Cortex of kidney (tissue), 1 donor: ENCODE measurements at places on chromosomes 5 and 9.

DNA sequence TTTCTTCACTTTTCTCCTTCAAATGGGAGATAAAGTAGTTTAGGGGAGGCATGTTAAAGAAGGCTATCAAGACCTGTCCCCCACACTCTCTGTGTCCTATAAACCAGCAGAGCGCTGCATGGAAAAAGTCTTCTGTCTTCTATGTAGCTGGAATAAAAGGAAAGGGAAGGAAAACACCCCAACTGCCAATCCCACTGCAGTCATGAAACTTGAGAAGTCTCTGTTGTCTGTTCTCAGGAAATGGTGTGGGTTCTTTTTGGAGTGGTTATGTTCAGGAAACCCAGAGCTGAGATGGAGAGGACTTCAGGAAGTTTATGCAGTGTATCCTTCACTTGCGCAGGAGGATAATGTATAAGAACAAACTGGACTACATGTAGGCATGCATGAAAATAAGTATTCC lies 274.3 kb downstream of the GAS1 start:
- no peak for DNase-seq

DNA sequence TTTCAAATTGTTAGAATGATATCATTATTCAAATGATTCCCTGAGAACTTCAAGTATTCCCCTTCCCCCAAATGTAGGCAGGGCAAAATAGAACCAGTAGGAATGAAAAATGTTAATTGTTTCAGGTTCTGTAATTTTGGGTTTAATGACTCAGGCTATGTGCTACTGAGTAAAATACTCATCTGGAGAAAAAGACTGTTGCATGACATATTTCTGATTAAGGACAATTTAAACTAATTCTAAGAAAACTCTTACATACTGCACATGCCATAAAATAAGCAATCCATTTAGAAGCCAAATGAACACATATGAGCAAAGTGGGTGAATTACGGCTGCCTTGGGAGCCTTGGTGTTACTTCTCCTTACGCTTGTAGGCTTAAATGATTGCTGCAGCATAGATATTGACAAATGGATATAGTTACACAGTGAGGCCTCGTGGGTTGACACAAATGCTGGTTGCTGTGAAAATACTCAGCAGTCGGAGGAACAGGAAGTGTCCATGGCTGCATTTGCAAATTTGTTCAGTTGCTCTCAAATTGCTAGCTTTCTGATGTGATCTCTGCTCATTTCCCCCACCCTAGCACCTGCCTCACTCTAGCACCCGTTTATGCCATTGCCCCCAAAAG lies 174.9 kb upstream of the DMAC1 start:
- DNase-seq, result no peak

DNA sequence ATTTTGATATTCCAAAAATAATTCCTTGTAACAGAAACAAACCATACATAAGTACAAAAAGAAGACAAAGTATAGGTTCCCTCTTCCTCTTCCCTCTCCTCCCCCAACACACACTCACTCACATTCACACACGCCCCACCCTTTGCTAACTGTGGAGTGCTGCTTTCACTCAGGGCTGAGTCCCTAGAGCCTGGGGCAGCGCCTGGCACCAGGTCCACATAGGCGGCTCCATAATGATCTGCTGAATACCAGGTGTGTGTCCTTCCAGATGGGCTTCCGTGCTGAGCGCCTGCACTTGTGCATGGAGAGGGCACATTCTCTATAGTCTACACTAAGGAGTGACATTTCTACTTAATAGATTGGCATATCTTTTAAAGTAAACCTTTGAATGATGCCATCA lies 3.7 kb downstream of the SEMA4D start:
- DNase-seq, result no peak

GRCh38 chr5:65791712-65792673 lies 70.0 kb downstream of the NLN start:
- no peak for DNase-seq

DNA sequence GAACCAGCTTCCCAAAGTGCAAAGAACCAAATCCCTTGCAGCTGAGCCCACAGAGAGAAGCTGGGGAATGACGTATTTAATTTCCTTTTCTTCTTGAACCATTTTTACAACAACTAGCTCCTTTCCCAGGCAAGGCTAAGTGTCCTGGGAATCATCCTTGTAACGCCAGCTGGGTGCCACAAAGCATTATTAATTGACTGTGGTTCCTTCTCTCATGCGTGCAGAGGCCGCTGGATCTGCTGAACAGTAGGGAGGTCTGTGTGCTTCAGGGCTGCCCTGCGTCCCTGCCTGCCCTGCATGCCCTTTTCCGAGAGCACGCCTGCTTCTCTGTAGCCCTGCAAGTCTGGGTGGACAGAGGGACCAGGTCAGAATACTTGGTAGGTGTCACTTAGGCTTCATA lies 124.1 kb upstream of the OTULINL start:
- DNase-seq, result no peak

GRCh38 chr5:110159202-110159601 lies 469.5 kb downstream of the MAN2A1 start:
- no peak for DNase-seq

- DNase-seq, result no peak
Measured at GRCh38 chr5:40572391-40572790, 107.3 kb upstream of the PTGER4 start.

DNA sequence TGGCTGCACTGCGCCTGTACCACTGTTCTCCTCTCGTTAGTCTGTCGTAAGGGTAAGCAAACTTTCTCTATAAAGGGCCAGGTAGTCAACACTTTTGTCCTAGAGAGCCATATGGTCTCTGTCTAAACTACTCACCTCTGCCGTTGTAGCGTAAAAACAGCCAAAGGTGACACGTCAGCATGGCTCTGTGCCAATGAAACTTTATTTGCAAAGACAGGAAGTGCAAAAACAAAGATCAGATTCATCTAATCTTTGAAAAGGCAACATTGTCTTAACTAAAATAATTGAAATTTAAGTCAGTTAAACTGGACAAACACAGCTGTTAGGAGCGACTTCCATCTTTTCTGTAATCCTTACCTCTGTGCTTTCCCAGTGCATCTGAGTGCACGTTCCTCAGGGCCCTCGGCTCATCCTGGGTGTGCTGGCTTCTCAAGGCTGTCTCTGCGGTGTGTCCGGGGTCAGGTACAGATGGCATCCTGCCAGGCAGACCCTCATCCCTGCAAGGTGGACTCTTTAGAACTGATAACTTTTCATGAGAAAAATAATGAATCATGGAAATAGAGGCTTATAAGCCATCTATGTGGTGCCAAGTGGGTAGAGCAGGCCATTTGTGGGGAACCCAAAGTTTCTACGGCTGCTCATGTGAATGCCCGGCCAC lies 35.2 kb upstream of the IRX4 start:
- no peak for DNase-seq
